ENCODE measurements at places on chromosomes 11 and 22. TPM values are rescaled to one million over a fixed set of nuclear protein-coding genes. Genes with fewer than 3 reads are reported as not detected.

DNA sequence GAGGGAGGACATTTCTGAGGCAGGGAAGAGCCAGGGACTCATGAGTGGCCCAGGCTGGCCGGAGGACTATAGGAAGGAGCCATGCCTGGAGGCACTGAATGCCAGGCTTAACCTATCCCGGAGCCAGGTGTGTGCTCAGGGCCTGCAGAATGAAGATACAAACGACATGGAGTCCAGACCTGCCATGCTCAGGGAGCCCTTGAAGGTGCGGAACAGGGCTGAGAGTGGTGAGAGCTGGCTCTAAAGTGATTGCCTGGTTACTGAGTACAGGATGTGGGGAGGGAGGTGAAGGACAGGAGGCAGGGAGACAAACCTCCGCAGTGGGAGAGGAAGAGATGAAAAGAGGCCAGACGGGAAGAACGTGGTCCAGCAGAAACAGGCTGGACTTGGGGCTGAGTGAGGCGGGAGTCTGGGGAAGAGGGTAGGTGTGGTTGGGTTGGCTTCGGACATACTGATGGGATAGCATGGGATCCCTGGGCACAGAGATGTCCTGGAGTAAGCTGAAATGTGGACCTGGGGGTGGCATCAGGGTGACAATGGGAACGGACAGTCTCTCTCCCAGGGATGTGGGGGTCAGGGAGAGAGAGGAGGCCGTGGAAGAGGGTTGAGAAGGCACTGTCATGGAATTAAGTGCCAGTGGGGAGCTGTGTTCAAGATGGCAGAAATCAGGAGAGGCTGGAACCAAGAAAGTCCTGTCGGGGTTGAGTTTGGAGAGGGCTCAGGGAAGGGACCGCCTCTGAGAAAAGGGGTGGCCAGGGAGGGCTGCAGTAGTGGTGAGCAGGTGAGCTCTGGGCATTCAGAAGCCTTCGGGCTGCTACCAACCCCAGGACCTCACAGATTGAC is 1.5 kb upstream of the ANKRD13D start:
- no peak for DNase-seq

DNA sequence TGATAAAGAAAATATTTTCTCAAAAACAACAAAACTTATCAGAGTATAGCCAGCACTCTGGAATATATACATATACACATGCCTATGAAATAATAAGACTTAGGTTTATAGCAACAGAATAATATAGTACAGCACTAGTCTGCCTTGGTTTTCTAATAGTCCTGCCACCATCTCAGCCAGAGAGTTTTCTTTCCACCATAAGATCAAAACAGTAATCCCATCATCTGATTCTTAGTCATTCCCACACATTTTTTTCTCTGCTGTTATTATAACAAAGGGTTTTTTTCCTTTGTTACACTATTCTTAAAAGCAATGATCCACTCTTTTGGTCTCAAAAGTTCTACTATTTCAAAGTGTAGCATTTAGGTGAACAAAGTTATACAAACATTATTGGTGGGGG is 15.1 kb downstream of the MTMR2 start:
- DNase-seq: peak; percentile 49

DNA sequence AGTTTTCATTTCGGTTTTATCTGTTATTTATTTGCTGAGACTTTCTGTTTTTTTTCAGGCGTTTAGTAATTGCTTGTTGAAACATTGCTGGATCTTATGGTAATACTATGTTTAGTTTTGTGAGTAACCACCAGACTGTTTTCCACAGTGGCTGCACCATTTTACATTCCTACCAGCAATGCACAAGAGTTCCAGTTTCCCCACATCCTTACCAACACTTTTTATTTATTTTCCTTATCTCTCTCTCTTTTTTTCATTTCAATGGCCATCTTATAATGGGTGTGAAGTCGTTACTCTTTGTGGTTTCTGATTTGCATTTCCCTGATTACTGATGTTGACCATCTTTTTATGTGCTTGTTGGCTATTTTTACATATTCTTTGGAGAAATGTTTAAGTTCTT is 23.7 kb downstream of the USP47 start:
- DNase-seq: no peak

- no peak for DNase-seq
Observed at GRCh38 chr22:26812731-26813130, 155.3 kb downstream of the MIAT start.

DNA sequence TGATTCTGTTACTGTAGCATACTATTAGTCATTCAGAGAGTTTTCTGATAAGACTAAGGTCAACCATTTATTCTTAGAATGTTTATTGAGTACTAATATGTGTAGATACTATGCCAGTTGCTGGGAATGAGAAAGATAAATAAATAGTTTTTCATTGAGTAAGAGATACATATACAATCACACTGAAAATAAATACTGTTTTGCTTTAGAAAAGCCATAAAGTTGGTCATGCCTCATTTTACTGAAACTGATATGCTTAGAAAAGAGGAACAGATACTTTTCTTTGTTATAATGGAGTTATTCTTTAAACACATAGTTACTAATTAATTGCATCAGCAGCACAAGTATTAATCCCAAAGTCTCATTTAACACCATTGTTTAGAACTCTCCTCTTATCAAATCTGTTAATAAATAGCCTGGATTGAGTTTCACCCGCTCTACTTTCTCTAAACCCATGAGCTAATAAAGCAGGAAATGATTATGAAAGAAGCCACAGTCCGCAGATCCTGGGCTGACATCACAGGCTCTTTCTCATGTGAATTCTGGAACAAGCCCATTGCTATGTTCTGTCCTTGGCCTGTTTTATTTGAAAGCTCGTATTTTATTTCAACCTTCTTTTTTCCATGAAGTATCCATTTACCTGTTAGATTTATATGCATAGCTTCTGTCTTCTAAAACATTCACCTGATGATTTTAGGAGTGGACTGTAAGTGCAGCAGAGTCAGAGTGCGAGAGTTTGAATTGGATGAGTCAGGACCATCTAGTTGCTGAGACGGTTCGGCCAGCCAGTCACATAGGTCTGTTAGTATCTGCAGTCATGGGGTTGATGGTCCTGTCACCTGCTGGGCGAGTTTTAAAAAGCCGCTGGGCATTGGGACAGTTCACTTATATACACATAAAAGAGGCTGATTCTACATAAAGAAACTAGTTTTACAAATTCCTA is 35.5 kb downstream of the PIWIL4 start:
- DNase-seq: peak; percentile 86

DNA sequence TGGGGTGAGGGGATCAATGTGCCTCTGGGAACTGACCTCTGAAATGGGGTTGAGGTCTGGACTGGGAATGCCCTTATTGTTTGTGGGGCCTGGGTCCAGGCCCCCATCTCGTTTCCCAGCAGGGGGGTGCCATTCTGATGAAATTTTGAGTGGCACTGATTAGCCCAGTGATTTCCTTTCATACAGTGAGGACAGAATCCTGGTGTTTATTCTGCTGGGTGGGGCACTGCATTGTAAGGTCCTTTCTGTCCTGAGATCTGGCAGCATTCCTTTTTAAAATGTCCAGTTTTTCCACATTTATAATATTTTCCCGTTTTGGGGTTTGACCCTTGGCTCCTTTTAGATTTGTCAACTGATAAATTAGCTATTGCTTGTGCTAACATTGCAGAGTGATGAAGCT is 27.1 kb downstream of the OR10A6 start:
- DNase-seq: no peak

The PKNOX2 gene
- total RNA-seq: 1.1 TPM
